ENCODE measurements at places on chromosomes 16 and 17.

DNA sequence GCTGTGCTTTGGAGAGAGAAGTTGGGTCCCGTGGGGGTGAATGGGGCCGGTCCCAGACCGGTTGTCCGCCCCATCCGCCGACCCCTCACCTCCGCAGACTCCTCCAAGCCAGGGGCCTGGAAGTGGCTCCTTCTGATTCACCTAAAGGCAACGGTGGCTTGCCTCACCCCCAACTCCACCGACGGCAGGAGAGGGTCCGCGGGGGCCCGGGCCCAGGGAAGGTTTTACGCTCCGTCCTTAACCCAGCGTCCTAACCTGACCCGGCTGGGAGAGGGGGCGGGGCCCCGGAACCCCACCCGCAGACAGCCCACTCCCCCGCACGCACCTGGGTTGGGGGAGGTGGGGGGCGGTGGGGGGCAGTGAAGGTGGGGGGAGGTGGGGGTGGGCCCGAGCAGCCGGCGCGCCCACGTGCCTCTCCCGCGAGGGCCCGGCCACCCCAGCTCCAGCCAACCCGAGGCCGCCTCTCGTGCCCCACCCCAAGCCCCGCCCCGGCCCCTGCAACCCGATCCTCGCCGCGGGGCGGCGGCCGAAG is 12.7 kb upstream of the CD300A start:
- peaks cover 45% of the 10 kb centered on the region for H3K4me1 ChIP-seq
- peaks cover 26% of the 10 kb centered on the region for H3K27me3 ChIP-seq
- no peak for DNase-seq
- peak overlapping the region; percentile 70 for H3K27ac ChIP-seq
- peak overlapping the region; percentile 36 for H3K4me3 ChIP-seq
- H3K36me3 ChIP-seq: no peaks in the 10 kb centered on the region

GRCh38 chr17:81434072-81434471 is 38.8 kb downstream of the BAHCC1 start:
- no peaks in the 10 kb centered on the region for H3K36me3 ChIP-seq
- peaks cover 47% of the 10 kb centered on the region for H3K4me1 ChIP-seq
- H3K27me3 ChIP-seq: no peaks in the 10 kb centered on the region
- DNase-seq: no peak

DNA sequence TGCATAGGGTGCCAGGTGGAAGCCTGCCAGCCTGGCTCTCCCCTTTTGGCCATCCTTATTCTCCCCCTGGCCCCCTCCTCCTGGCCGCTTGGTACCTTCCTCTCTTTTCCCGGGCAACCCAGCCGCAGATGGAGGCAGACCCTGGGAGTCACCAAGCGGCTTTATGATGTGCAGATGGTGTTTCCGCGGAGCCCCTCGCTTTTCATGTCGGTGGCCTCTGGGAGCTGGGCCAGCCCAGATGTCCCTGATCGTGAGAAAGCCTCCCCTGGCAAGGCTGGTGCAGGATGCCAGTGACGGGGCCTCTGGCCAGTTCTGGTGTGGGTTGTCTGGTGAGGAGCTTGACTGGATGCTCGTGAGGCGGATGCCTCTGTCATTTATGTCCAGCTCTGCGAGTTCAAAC is 18.0 kb upstream of the BRD7 start:
- H3K27ac ChIP-seq: no peak overlapping the region
- no peaks in the 10 kb centered on the region for H3K4me1 ChIP-seq
- H3K4me3 ChIP-seq: no peak overlapping the region
- no peak for DNase-seq

DNA sequence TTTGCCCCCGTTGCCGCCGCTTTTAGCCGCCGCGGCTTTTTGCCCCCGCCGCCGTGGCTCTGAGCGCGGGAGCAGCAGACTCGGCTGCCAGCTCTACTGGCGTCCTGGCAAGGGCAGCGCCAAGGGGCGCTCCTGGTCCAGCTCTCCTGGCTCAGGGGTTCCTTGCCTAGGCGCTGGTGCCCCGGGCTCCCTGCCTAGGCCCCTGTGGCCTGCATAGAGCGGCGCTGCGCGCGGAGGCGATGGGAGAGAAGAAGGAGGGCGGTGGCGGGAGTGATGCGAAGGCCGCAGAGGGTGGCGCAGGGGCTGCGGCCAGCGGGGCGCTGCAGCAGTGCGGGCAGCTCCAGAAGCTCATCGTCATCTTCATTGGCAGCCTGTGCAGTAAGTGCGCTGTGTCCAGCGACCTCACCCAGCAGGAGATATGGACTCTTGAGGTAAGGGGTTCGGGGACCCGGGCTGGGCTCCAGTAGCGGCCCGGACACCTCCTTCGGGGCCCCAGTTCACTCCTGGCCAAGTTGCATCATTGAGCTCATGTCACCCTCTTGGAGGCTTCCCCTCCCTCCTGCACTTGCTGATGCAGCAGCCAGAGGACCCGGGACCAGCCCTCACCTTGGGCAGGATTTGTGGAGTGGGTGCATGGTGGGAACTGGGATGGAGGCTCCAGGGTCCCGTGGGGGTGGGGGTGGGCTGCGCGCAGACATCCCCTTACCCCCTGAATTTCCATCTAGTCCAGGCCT is 1344.4 kb downstream of the TP53TG3F start:
- H3K27ac ChIP-seq: no peak overlapping the region
- no peak overlapping the region for H3K4me3 ChIP-seq
- H3K36me3 ChIP-seq: no peaks in the 10 kb centered on the region
- no peak for DNase-seq
- no peaks in the 10 kb centered on the region for H3K4me1 ChIP-seq

- no peaks in the 10 kb centered on the region for H3K4me1 ChIP-seq
- DNase-seq: no peak
- H3K27ac ChIP-seq: no peak overlapping the region
- H3K36me3 ChIP-seq: peaks cover 40% of the 10 kb centered on the region
- H3K27me3 ChIP-seq: no peaks in the 10 kb centered on the region
These were observed 87.8 kb downstream of the ZFHX3 start for GRCh38 chr16:72960101-72960500.

DNA sequence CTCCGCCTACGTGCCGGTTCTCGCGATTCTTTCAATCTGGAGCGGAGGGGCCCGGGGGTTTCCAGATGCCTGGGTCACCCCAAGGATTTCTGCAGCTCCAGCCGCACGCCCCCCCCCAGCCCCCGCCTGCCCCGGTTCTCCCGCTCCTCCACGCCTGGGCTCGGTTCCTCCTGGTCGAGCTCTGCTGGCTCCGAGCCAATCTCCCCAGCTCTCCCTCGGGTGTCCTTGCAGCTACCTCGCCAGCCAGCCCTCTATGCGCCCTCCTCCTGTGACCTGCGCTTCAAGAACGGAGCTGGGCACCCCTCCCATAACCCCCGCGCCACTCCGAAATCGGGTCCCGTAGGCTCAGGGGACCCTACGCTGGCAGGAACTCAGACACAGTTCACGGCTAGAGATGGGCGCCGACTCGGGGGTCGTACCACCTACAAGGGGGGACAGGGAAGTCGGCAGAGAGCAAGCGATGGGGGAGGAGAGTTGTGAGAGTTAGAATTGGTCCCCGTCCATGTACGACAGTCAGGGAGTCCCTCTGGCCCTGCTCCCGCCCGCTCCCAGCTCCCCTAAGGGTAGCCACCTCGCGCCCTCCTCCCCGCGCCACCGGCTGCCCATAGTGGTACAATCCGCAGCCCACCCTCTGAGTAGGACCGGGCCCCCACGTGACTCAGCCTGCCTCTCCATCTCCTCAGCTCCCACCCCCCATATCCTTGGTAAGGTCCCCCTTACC is 961 bp downstream of the FGF11 start:
- H3K4me3 ChIP-seq: peak overlapping the region; percentile 30
- peaks cover 82% of the 10 kb centered on the region for H3K4me1 ChIP-seq
- peak overlapping the region; percentile 93 for H3K27ac ChIP-seq
- no peaks in the 10 kb centered on the region for H3K27me3 ChIP-seq
- no peaks in the 10 kb centered on the region for H3K36me3 ChIP-seq
- no peak for DNase-seq

GRCh38 chr16:10494343-10495030 is 85.9 kb downstream of the EMP2 start:
- H3K4me3 ChIP-seq: no peak overlapping the region
- H3K27me3 ChIP-seq: no peaks in the 10 kb centered on the region
- peaks cover 37% of the 10 kb centered on the region for H3K36me3 ChIP-seq
- H3K27ac ChIP-seq: no peak overlapping the region
- DNase-seq: no peak

DNA sequence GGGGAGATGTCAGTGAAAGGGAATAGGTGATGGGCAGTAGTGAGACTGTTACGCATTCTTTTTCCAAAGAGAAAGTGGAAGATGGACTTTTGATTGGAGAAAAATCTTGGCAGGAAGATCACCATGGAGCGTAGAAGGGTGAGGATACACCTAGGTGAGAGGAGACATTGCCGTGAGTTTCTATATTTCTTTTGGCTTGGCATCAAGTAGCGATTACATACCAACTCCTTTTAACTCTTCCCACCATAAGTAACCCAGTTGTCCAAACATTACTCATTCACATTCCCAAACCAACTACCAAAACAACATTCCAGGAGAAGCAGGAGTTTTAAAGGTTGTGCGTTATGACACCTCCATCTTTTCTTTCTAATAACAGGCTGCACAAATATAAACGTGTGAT is 10.7 kb upstream of the KRT28 start:
- no peak overlapping the region for H3K27ac ChIP-seq
- no peaks in the 10 kb centered on the region for H3K27me3 ChIP-seq
- no peaks in the 10 kb centered on the region for H3K36me3 ChIP-seq
- no peak for DNase-seq

GRCh38 chr17:81477173-81477572 is 35.4 kb downstream of the ACTG1 start:
- no peaks in the 10 kb centered on the region for H3K36me3 ChIP-seq
- H3K27me3 ChIP-seq: no peaks in the 10 kb centered on the region
- no peak for DNase-seq
- H3K4me1 ChIP-seq: peaks cover 13% of the 10 kb centered on the region

DNA sequence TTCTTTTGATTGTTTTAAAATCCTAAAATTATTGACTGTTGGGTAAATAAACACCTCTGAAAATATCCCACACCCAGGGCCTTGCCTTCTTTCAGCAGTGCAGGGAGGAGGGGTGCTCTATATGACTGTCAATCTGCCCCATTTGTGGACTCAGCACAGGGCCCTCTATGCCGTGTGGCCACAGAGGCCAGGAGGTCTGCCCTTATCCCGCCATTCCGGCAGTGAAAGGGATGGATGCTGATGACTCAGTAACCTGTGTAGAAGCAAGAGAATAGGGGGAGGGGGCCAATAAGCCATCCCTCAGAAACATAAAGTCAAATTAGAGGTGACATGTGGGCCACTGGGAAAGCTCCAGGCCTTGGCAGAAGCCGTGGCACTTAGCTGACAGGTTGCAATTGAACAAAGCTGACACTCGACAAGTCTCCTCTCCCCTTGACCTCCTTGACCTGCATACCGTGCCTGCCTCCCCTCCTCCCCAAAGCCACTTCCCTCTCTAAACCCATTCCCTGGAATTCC is 281.4 kb upstream of the DYNLRB2 start:
- no peaks in the 10 kb centered on the region for H3K4me1 ChIP-seq
- H3K36me3 ChIP-seq: no peaks in the 10 kb centered on the region
- no peak overlapping the region for H3K4me3 ChIP-seq
- DNase-seq: no peak
- no peaks in the 10 kb centered on the region for H3K27me3 ChIP-seq

- H3K4me1 ChIP-seq: no peaks in the 10 kb centered on the region
- H3K4me3 ChIP-seq: no peak overlapping the region
- no peak overlapping the region for H3K27ac ChIP-seq
- H3K27me3 ChIP-seq: no peaks in the 10 kb centered on the region
- no peaks in the 10 kb centered on the region for H3K36me3 ChIP-seq
- no peak for DNase-seq
These were observed 44.4 kb upstream of the ANKFN1 start for GRCh38 chr17:56108811-56109284.

DNA sequence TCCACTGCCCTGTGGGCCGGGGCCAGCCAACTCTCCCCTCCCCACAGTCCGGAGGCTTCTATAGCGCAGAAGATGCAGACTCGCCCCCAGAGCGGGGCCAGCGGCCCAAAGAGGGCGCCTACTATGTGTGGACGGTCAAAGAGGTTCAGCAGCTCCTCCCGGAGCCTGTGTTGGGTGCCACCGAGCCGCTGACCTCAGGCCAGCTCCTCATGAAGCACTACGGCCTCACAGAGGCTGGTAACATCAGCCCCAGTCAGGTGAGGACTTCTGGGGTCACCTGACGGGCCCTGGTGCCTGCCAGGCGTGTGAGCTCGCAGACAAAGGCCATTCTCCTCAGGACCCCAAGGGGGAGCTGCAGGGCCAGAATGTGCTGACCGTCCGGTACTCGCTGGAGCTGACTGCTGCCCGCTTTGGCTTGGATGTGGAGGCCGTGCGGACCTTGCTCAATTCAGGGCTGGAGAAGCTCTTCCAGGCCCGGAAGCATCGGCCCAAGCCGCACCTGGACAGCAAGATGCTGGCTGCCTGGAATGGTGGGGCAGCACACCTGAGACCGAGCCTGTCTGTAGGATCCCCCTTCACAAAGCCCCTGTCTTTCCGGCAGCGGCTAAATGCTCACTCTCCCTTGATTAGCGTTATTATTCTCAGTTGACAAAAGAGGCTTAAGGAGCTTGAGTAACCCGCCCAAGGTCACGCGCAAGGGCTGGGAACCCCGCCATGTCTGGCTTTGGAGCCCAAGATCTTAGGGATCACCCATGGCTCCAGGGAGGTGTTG is 3.9 kb downstream of the SPATA20 start:
- H3K27ac ChIP-seq: no peak overlapping the region
- peaks cover 10% of the 10 kb centered on the region for H3K4me1 ChIP-seq
- H3K4me3 ChIP-seq: no peak overlapping the region
- H3K36me3 ChIP-seq: no peaks in the 10 kb centered on the region
- H3K27me3 ChIP-seq: no peaks in the 10 kb centered on the region
- no peak for DNase-seq

DNA sequence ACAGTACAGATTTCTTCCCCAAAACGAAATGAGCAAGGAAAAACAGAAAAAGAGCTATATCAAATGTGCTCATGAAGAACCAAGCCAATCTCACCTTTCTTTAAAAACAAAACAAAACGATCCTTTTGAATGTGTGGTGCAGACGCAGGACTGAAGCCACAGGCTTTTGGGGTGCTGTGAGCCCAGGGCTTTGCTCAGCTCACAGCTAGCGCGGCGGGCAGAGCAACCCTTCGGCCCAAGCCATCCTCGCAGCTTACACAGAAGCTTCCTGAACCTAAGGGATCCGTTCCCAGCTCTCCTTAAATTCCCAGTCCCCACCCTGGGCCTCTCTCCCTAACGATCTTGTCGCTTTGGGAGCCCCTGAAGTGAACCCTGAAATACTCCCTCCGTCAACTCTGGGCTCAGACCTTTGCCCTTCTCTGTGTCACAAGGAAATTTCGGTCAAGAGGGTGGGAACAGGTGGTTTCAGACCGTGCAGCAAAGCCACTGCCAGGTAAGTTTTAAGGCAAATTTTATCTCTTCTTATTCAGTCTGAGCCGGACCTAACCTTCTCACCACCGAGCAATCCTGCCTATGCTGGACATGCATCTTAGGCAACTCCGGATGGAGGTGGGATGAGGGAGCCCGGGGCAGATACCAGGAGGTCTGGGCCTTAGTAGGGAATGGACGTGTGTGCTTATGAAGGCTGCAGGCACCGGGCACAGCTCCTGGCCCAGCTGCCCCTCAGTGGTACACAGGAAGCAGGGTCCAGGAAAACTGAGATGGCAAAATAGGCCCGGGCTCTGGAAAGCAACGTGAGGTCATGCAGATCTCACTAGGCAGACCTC is 52.0 kb downstream of the COTL1 start:
- no peak overlapping the region for H3K27ac ChIP-seq
- no peaks in the 10 kb centered on the region for H3K36me3 ChIP-seq
- no peaks in the 10 kb centered on the region for H3K27me3 ChIP-seq
- H3K4me1 ChIP-seq: no peaks in the 10 kb centered on the region
- no peak for DNase-seq

Measured in esophagus squamous epithelium (tissue), 5 donors.